ENCODE measurements at places on chromosomes 11 and 22.

DNA sequence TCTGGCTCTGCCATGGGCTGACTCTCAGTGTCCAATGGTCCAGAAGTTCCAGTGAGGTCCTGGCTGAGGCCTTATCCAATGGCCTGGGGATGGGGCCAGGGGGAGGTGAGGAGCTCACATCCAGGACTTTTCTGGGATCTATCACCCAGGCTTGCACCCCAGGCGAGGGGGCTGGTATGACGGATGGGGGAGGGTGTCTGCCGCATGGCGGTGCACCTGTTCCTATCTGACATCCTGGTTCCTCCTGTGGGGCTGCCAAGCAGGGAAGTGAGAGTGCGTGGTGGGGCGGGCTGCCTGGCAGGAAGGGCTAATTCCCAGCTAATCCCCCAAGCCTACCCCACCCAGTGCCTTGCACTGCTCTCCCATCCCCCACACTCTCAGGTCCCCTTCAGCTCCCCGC is 102.1 kb downstream of the NECTIN1 start:
- no peak for DNase-seq

DNA sequence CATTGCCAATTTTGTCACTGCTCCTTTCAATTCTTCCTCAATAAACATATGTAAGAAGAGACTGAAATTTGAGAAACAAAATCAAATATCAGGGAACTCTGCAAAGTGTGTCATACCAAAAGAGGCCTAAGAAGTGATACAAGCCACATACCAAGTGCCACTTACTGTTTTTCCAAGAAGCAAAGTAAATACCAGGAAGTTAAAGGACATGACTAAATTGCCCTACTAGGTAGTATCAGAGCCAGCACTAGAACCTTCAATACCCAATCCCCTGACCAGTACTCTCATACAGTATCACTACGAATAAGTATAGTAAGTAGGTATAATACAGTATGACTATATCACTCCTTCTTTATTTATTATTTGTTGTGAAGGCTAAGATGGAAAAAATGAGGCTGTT is 13.6 kb downstream of the MAML2 start:
- DNase-seq, result no peak

GRCh38 chr11:17291710-17292109 is 15.2 kb downstream of the NUCB2 start:
- DNase-seq, result no peak

GRCh38 chr11:17544181-17544622 is at the start of gene USH1C:
TSS of gene USH1C (minus strand) at chr11:17544416. CDS start at chr11:17544307, 109 bp downstream.
- DNase-seq, result peak; percentile 77

DNA sequence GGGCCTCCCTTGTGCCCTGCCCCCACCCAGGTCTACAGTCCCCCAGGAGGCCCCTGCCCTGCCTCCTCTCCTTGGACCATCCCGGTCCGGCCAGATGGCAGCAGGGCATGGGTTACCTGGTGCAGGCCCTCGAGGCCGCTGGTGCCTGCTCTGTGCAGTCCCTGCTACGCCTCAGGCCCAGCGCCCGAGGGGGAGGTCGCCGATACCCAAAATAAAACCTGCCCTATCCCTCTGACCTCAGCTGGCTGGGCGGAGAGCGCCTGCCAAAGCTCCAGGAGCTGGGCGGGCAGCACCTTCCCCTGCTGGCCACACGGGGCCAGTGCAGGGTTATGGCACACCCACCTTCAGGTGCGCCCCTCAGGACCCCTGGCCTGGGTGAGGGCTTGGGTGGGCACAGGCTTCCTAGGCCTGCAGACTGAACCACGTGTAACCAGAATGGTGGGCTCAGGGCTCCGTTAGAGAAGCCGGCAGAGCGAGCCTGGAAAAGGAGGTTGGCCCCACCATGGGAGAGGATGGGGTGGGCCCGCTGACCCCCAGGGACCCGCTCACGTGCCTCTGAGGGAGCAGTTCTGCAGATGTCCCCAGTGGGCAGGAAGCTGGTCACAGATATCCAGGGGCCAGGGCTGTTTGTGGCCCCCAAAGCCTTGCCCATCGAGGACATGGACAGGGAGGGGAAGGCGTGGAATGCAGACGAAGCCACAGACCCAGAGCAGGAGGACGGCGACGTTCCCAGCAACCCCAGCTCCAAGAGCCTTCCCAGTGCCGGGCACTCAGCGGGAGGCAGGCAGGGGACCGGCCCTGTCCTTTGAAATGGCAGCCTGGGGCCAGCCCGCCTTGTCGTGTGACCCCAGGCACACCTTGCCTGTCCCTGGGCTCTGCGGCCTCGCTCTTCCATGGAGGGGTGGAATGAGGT is 1.7 kb upstream of the TNNT3 start:
- DNase-seq, result peak; percentile 59

DNA sequence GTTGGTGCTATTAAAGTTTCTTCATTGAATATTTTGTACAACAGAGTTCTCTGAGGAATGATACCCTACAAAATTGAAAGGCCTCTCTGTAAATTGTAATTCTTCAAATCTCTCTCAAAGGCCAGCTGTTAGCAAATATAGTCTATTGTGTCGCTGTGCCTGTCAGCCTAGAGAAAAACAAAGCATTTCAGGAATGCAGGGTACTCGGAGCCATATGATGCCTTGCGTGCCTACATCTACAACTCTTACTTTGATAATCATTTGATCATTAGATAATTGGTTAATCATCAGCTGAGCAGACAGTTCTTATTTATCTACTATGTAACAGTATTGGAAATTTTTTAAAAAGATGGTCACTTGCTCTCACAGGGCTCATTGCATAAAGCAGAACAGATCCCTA is 67.3 kb downstream of the RNF169 start:
- peak; percentile 9 for DNase-seq

- DNase-seq, result peak; percentile 64
Measured at GRCh38 chr11:7969756-7970646, 4.8 kb upstream of the NLRP10 start.

GRCh38 chr11:113203141-113203753 is 111.1 kb upstream of the TTC12 start:
- DNase-seq, result no peak

DNA sequence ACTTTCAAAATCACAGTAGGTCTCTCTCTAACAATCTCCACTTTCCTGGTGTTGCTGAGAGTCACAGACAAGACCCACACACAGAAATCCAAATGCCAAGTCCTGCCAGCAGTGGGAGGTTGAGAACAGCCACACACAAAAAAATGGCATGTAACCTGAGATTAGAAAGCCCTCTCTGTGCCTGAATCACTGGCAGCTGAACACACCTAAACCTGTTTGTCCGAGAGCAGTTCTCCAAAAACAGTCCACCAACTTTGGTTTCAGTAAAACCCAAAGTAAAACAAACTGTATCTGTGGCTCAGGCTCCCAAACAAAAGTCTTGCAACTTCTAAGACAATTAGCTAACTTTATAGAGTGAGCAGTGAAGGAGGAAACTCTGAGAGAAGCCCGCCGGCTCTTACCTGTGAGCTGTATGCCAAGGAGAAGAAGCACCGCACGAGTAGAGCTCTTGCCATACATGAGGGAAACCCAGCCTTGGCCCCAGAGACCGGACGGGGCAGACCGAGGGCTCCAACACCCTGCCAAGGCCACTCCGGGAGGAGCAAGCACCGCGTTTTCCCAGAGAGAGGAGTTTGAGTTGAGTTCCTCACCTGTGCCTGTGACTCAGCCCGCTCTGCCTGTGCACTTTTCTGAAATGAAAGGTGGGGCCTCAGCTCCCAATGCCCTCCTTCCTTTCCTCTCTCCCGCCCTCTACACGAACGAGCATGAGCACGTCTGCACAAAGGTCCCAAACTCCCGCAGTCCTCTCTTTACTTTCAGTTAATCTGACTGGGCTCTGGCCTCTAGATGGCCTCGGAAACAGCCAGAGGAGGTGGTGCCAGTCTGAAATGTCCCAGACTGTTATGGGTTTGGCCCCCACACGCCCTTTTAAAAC is at the start of gene MPZL2:
TSS of gene MPZL2 (minus strand) at position 603 of the 874 bp plus-strand sequence. CDS start at position 459, 144 bp downstream.
- peak; percentile 76 for DNase-seq

DNA sequence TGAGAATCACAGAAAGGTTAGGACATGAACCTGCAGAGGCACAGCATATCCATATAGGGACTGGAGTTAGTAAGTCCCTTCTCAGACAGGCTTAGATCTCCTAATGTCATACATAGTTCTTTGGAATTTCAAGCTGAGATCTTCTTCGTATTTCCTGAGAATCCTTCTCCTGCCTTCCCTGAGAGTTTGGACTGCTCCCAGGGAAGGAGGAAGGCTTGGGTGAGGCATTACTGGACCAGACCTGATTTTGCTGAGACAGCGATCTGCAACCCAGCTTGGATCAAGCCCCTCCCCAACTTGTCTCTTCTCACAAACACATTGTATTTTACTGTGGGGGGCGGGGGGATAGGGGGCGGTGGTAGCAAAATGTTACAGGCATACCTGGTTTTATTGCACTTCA is 108.5 kb downstream of the TSPAN18 start:
- DNase-seq, result no peak

- DNase-seq, result no peak
Measured at GRCh38 chr11:909406-909805, 1.2 kb downstream of the CHID1 start.

GRCh38 chr11:116871248-116871647 is 33.8 kb upstream of the APOA1 start:
- DNase-seq, result no peak

DNA sequence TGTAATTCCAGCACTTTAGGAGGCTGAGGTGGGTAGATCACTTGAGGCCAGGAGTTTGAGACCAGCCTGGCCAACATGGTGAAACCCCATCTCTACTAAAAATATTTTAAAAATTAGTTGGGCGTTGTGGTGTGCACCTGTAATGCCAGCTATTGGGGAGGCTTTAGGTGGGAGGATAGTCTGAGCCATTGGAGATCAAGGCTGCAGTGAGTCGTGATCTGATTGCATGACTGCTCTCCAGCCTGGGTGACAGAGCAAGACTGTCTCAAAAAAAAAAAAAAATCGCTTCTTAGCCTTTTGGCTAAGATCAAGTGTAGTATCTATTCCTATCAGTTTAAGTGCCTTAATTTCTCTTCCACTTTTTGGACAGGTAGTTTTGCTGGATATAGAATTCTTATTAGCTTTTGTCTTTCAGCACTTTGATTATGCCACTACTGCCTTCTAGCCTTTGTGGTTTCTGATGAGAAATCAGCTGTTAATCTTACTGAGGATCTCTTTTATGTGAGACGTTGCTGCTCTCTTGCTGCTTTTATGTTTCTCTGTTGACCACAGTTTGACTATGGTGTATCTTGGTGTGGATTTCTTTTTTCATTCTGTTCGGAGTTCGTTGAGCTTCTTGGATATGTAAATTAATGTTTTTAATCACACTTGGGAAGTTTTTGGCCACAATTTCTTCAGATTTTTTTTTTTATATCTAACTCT is 24.7 kb downstream of the CHEK1 start:
- DNase-seq, result no peak

DNA sequence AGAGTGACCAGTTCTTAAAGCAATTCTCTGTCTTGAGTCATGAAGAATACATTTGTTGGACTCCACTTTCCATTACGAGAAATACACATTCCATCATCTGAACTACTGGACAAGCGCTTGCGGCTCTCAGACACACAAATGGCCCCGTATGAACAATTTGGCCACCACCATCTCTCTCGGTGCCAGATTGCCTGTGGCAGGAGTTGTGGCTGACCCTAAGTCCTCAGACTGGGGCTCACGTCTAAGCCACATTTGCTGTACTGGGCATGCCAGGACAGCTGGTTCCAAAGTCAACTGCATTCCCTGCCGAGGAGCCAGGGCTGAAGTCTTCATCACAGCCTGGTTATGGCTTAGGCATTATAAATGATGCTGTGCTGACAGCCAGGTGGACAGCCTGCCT is 227.5 kb downstream of the MIAT start:
- no peak for DNase-seq

GRCh38 chr11:59899532-59899931 is 20.9 kb downstream of the OOSP3 start:
- DNase-seq, result peak; percentile 27

GRCh38 chr11:8329336-8329735 is 65.7 kb upstream of the LMO1 start:
- DNase-seq, result no peak

- DNase-seq, result no peak
Measured at GRCh38 chr11:112525270-112525669, 264.6 kb upstream of the PLET1 start.

Measured in GM23338 (cell line).